Cardiac fibroblast (primary cell): ENCODE measurements at places on chromosomes 3 and 15.

DNA sequence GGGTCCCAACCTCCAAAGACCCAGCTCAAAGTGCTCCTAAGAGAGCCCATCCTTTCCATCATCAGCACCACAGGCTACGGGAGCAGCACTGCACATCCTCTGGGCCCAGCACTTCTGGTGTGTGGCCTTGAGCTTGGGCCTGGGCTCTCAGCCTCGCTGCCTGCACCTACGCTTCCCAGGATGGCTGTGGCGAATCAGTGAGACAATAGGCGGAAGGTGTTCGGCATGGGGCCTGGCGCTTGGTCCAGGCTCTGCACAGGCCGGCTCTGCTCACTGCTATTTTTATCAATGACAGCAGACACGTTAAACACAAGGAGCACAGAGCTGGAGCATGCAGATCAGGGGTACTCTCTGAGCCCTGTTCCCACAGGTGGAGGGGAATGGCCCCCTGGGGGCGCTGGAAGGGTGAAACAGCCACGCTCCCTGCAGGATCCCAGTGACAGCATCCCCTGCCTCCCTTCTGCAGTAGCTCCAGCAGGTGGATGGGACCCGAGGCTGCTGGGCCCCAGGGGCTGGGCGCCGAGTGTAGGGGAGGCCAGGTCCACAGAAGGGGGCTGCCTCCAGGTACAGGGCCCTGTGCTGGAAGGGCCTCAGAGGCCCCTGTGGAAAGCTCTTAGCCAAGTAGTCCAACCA is 90.0 kb upstream of the RPL32 start:
- DNase-seq, result no peak

DNA sequence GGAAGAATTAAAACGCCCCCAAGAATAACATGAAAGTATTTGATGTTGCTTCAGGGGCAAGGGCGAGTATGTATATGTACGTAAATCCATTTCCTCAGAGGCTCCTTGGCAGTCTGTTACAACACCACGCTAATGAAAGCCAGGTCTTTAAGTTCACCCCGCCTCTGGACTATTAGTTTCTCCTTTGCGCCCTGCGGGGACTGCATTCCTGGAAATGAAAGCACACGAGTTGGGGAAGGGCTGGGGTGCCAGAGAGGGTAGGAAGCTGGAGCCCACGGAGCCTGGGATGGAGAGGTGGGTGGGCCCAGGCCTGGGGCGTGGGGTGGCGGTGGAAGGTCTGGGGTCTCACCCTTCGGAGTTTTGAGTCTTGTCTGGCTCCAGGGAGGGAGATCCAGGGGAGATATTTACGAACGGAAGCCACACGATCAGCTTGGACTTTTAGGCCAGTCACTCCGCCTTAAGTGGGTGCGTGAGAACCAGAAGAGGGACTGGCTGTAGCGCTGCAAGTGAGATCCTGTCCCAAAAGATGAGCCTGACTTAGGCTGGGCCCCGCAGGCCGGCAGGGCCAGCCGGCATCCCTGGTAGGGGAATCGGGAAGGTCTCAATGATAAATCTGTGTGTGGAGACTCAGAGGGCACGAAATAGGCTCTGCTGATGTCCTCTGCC is 1.6 kb upstream of the PLCL2 start:
- no peak for DNase-seq

DNA sequence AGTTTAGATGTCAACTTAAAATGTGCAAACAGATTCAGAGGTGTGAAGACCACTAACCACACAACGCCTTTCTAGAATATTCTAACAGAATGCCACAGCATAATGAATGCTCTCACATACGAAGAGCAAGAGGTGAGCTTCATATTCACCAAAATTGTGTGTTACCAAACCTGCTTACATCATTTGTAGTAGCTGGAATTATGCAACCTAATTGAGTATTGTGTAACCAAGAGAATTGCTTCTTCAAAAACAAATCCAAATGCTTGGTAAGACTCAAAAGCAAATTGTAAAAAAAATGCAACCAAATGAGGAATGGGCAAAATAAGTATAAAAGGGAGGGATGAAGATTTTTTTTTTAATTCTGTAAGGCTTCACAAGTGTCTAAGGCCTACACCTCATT is 160.7 kb downstream of the TAFA4 start:
- DNase-seq, result peak; percentile 4

GRCh38 chr3:42101481-42101880 is 10.3 kb downstream of the TRAK1 start:
- DNase-seq, result peak; percentile 65

GRCh38 chr3:16229681-16230080 is 35.1 kb downstream of the DPH3 start:
- no peak for DNase-seq

- DNase-seq, result no peak
These were observed 180.5 kb downstream of the TAFA4 start for GRCh38 chr3:68751888-68752287.

DNA sequence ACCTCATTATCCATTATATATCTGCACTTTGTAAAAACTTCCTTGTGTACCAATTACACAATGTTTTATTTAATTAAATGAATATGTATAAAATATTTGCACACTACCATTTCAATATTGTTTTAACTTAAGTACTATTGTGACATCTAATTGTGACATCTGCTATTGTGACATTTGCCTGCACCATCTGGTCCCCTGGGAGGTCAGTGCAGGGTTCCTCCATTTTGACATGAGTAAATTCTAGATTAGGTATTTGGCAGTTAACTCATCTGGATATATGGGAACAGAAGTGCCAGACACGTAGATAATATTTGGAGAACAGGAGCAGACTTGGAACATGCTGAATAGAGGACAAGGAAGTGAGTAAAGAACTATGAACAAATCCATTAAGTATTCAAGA is 332.1 kb downstream of the VGLL3 start:
- DNase-seq, result peak; percentile 1

GRCh38 chr3:5219216-5219615 is 31.7 kb downstream of the EDEM1 start:
- DNase-seq, result no peak

GRCh38 chr15:70723927-70724326 is 39.4 kb downstream of the UACA start:
- DNase-seq, result no peak

- peak; percentile 72 for DNase-seq
These were observed 3.4 kb upstream of the RFTN1 start for GRCh38 chr3:16516695-16517481.

DNA sequence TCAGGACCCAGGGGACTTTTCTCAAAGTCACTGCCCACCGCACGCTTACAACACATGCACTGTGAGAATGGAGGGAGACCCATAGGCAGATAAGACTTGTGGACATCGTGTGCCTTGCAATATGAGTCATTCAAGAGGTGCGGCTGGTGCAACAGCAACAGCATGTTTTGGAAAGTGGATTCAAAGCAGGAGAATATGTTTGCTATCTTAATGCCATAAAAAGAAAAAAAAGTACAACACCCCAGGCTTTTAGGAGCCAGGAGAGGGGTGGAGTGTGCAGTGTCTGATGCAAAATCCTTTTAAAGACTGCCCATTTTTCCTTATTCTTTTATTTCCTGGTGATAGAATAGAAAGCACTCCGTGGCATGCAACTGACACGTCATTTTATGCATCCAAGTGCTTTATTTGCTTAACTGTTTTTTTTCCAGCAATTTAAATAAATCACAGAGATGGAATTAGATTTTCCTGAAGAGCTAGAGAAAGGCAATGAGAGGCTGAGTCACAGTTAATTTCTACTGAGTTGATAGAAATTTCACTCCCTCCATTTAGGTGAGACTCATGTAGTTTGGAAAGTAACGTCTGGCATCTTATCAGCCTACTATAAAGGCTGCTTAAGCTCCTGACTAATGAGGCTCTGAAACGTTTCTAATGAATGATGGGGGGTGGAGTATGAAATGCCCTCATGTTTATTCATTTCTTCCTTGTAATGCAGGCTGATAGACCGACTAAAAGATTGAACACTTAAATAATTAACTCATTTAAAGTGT is 96.4 kb downstream of the NSUN3 start:
- DNase-seq, result peak; percentile 66

DNA sequence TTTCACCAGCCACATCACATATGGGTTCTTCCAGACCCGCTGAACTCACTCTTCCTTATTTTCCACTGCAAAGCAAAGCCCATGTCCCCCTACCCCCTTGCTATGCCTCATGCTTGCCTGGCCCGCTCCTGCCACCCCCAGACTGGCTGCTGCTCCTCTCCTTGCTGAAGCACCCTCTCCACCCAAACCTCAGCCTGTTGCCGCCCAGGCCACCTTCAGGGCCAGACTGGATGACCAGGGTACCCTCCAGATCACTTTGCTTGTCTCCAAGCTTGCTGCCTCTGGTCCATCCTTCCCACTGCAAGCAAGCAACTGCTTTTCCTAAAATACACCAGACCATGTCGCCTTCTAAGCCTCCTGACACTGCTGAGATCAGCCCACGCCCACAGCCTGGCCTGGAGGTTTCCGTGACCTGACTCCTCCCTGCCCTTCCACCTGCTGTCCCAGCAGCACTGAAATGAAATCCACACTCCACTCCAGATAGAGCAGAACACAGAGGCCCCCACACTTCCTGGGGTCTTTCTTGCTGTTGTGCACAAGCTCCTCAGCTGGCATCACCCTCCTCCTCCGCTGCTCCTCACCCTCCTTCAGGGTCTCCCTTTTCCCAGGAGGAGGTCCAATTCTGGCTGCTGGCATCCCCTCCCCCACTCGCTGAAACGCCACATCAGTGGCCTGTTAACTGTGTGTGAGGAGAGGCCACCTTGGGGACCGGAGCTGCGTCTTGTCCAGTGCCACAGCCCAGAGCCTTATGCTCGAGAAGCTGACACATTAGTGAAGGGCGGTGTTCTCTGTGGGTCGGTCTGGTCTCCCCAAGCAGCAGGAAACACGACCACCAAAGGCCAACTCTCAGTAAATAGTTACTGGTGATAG is 99.1 kb downstream of the ADCY5 start:
- no peak for DNase-seq

GRCh38 chr15:93989440-93989998 is 241.8 kb upstream of the MCTP2 start:
- DNase-seq, result no peak

DNA sequence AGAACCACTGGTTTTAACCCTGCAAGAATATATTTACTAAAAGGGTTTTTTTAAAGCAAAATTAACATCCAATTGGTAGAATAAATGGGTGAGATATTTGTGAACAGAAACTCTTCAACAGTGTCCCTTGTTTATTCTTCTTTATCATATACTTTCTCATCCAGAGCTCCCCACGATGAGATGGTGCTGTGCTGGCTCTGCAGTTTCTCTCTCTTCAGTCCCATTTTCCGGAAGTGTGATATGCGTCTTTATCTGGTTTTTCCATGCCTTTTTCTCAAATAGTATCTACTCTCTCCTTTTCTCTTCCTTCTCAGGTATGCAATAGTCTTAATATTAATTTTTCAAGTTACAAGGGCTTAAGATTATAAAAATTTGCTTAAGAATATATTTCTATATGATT is 1.5 kb downstream of the EAF2 start:
- no peak for DNase-seq

GRCh38 chr3:179713643-179714090 is 60.8 kb downstream of the USP13 start:
- peak; percentile 30 for DNase-seq

DNA sequence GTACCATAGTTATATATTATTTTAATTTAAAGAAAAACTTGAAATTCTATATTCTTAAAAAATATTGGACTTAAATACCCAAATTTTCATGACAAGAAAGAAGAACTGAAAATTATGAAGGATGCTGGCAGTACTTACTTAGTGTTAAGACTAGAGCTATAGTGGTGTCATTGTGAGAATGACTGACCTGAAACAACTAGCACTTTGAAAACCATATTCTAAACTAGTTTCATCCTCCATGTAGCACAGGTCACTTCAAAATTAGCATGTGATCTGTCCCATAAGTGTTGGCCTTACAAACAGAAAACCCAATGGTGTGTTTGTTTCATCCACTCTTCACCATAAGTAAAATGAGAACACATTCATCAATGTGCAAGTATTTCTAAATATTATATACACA is 208.6 kb downstream of the ZIC4 start:
- DNase-seq, result no peak

- DNase-seq, result no peak
These were observed 63.9 kb downstream of the IL12A start for GRCh38 chr3:160052385-160053047.

GRCh38 chr3:146160321-146160963 is 542 bp downstream of the PLOD2 start:
- DNase-seq, result peak; percentile 87

- no peak for DNase-seq
These were observed 95.5 kb upstream of the PRR23E start for GRCh38 chr3:127097481-127097880.

GRCh38 chr15:101258238-101259144 is 6.6 kb upstream of the CHSY1 start:
- DNase-seq, result peak; percentile 88

- DNase-seq, result no peak
These were observed 101.6 kb upstream of the NR2E3 start for GRCh38 chr15:71708741-71709140.
